Body of pancreas (tissue), 4 donors: ENCODE measurements at places on chromosomes 2 and 18.

DNA sequence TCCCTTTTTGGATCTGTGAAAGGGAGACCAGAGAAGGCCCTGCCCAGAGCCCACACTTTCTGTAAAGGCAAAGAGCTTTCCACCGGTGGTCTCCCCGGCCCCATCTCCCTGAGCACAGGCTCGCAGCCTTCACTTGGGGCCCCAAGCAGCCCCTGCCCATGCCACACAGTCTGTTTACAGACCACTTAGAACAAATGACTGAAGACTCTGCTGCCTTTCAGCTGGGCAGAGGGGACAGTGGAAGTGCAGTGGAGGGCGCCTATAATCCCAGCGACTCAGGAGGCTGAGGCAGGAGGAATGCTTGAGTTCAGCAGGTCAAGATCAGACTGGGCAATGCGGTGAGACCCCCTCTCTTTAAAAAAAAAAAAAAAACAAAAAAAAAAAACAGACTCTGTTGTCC lies 28.9 kb downstream of the SERTAD2 start:
- DNase-seq, result no peak

- DNase-seq, result no peak
These were observed 234.3 kb downstream of the CALCRL start for GRCh38 chr2:187213798-187214197.

DNA sequence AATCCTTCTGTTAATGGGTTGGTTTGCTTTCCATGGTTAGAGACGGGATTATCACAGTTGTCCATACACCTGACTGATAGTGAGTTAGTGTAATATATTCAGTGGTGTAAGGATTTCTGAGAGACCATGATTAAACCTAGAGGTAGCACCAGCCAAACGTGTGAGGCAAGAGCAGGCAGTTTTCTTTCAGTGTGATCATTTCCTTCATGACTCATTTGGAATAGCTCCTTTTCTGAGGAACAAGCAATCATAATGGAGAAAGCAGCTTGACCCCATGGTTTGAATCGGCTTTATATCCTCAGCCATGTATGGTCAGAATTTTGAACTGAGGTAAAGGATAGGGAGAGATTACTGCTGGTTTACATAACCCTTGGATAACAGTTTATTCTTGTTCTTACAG lies 2.9 kb downstream of the MXD1 start:
- no peak for DNase-seq

DNA sequence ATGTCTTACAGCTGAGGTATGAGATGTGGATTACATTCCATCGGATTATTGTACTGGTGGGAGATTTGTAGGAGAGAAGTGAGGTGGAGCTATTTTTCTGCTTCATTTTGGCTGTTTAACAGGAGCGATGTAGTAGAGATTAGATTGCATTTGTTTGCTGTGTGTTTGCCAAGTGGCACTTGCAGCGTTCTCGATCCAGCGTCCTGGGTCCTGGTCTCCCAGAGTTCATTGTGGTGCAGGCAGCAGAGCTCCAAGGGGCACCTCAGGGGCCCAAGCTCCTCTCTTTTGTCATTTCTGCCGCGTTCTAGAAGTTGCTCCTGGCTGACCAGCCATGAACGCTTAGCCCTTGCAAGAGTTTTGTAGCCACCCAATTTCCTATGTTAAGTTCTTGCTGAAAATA lies 210.1 kb upstream of the APCDD1 start:
- no peak for DNase-seq

GRCh38 chr2:134774786-134775641 lies 56.2 kb upstream of the TMEM163 start:
- no peak for DNase-seq

- DNase-seq, result no peak
These were observed 24.6 kb downstream of the TAF1B start for GRCh38 chr2:9867881-9868280.

GRCh38 chr2:99701503-99701902 lies 211.7 kb upstream of the REV1 start:
- no peak for DNase-seq

DNA sequence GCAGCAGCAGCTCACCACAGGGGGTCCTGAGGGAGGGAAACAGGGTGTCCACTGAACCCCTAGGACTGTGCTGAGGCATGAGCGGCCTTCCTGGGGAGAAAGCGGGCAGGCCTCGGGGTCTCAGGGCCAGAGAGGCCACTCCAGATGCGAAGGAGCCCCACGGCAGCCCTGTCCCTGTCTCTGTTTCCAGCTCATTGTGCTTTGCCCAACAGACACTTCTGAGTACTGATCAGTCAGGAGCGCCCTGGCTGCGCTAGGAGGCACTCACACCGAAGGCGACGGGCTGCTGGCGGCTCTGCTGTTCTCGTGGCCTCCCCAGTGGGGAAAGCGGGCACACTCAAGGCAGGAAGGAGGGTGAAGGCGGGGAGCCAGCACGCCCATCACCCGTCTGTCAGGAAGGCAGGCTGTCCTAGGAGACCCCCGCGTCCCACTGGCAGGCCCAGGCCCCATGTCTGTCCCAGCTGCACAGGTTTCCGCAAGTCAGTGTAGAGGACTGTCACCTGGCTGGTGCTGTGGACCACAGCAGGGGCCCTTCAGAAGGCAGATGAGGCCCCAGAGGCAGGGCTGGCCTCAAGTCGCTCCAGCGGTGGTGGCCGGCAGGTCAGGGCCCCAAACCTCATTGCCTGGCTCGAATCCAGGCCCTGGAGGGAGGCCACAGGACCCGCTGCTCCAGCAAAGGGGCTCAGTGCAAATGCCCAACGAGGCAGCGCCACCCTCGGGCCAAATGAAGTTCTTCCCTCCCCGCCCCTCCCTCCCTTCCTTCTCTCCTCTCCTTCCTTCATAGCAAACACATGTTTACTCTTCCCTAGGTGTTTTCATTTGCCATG lies 6.8 kb downstream of the ESPNL start:
- peak; percentile 52 for DNase-seq

DNA sequence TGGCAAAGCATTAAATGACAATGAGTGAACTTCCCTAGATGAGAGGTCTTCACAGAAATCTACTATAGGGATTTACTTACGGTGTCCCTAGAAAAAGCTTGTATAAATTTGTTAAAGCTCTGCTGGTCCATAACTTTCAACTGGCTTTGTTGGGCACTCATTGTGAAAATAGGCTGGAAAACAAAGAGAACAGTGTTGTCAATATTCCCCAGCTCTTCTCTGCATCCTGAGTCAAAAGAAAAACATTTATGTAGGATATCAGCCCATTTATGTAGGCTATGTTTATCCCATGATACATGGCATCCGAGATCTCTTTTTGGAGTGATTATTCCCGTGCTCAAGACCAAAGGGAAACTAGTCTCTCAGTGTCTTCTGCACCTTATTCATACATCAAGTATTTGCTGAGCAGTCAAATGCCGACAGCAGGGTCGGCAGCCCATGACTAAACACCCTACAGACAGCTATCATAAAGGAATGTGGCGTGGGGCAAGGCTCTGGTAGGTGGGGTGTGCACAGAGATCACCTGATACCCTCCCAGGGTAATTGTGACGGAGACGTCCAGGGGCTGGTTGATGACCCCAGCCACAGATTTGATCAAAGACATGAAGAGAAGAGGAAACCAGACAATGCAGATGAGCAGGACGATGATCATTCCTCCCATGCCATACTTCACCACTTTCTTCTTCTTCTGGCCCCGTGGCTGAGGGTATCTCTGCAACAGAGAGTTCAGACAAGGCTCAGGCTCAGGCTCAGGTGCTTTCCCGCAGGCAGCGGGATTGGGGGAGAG lies 155.9 kb downstream of the NAPG start:
- DNase-seq, result no peak

GRCh38 chr2:177573120-177573519 lies 180.5 kb downstream of the AGPS start:
- no peak for DNase-seq

GRCh38 chr2:21599417-21599816 lies 475.6 kb downstream of the TDRD15 start:
- peak; percentile 20 for DNase-seq

GRCh38 chr2:70118798-70119454 lies 31.6 kb downstream of the PCBP1 start:
- no peak for DNase-seq

DNA sequence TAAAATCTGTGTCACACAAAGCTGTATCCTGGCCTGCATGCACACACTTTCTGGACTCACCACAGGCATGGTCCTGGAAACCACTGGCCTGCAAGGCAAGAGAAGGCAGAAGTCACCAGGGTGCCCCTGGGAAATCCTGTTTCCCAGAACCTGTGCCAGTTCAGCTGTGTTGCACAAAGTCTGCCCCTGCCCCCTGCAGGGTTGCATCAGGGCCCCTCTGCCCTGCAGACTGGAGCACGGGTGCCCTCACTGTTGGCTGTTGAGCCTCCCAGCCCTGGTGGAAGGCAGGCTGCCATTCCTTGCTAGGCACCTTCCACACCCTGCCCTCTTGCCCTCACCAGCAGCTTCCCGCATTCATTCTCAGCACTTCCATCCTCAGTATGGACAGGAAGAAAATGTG lies 18.0 kb upstream of the TUBB6 start:
- no peak for DNase-seq

DNA sequence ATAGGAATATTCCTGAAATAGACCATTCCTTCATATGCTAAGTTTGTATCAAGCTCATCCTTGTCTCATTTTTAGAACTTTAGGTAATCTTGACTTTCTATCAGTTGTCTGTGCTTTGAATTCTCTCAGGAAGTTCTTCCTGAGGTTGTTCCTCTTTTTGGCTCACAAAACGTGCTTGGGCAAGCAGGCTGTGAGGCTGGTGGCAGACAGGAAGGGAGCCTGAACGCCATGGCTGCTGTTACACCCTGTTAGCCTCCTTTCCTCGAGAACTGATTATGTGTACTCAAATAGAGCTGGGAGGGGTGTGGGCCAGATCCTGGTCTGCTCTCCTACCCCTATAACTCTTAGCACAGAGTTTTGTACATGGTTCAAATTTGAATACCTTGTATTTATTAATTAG lies 136.4 kb upstream of the CELF4 start:
- DNase-seq, result no peak

DNA sequence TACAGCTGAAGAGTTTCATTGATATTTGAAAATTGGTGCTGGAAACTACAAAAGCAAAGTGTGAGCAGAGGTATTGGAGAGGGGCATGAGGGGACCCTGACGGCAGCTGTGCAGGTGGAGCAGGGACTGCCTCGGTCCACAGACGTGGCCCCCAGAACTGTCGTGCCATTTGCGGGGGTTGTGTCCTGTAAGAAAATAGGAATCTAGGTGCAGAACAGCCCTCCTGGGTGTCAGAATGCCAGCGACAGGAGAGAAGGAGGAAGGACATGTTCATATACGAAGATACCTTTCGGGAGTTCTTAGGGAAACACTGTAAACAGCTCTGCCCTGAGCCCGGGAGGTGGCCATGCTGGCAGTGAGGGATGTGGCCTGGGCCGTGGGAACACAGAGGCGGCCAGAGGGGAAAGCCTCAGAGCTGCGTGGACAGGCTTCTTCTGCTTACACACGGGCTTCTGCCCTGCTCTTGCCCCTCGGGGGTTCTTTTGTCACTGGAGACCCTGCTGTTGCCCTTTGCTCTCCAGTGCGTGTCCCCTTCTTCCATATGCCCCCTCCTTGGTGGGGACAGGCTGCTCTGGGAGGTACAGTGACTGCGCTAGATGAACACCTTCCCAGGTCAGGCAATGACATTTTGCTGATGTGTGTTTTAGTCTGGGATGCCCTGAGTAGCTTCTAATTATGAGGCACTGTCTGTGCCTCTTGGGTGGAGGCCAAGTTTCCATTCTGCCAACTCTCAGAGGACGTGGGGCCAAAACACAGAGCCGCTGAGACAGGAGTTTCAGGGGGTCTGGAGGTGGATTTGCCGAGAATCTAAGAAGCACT lies 81.9 kb upstream of the TXNDC2 start:
- no peak for DNase-seq

- no peak for DNase-seq
These were observed 70.1 kb downstream of the PLEKHA3 start for GRCh38 chr2:178550352-178550751.
